Activated CD8-positive, alpha-beta memory T cell treated with anti-CD3 and anti-CD28 coated beads for 24 hours (primary cell): ENCODE measurements at places on chromosomes 5 and 9.

- DNase-seq: no peak
Measured at GRCh38 chr5:131386779-131387178, 122.9 kb downstream of the CDC42SE2 start.

GRCh38 chr9:111659691-111660090 lies 1.7 kb upstream of the GNG10 start:
- no peak for DNase-seq

DNA sequence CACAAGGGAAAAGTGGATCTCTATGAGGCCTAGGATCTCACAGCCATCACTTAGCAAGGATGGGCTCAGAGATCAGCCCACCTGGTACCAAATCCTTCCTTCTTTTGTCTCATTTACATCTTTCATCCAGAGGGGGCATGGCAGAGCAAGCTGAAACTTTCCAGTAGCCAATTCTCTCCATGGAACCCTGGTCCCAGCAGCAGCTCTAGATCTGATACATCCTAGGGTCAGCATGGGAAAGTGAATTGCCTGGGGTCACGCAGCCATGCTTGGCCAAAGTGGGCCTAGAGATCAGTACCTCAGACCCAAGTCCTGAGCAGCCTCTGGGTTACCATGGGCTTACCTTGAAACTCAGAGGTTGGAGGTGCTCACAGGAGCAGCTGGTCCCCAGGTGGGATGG lies 170.5 kb downstream of the GABBR2 start:
- no peak for DNase-seq

GRCh38 chr9:16704116-16705110 lies 166.1 kb downstream of the BNC2 start:
- no peak for DNase-seq

DNA sequence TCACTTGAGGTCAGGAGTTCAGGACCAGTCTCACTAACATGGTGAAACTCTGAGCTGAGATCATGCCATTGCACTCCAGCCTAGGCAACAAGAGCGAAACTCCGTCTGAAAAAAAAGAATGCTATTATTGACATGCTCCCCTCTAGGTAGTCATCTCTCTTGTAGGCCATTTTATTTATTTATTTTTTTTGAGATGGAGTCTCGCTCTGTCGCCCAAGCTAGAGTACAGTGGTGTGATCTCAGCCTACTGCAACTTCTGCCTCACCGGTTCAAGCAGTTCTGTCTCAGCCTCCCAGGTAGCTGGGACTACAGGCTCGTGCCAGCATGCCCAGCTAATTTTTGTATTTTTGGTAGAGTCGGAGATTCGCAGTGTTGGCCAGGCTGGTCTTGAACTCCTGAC lies 20.6 kb upstream of the NIM1K start:
- DNase-seq: peak; percentile 7

DNA sequence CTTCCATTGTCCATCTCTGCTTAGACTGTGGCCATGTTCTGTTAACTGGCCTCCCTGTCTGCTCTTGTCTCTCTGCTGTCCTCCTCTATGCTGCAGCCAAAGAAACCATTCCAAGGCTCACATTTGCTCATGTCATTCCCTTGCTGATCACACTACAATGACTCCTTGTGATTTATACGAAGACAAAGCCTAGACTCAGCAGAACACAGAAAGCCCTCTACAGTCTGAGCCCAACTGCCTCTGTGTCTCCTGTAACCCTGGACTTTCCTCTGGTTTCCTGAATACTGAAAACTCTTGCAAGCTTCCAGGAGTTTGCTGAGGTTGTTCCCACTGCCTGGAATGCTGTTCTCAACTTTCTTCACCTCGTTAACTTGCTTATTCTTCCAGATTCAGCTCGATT lies 191.8 kb downstream of the TMEM38B start:
- DNase-seq: no peak

GRCh38 chr5:137753691-137754187 lies 424 bp downstream of the HNRNPA0 start:
- DNase-seq: no peak

- no peak for DNase-seq
Measured at GRCh38 chr9:126671381-126671831, 57.7 kb downstream of the LMX1B start.

GRCh38 chr9:124202447-124202971 lies 55.2 kb upstream of the NEK6 start:
- DNase-seq: peak; percentile 91

GRCh38 chr5:127029581-127030258 lies 638 bp downstream of the MARCHF3 start:
- peak; percentile 77 for DNase-seq

GRCh38 chr9:128701227-128701854 lies 962 bp upstream of the PKN3 start:
- no peak for DNase-seq

- no peak for DNase-seq
Measured at GRCh38 chr9:82346040-82346439, 357.5 kb downstream of the SPATA31D1 start.

GRCh38 chr5:57911438-57911837 lies 428.8 kb upstream of the ACTBL2 start:
- no peak for DNase-seq

- DNase-seq: no peak
Measured at GRCh38 chr9:102974530-102974929, 20.6 kb upstream of the CYLC2 start.

- no peak for DNase-seq
Measured at GRCh38 chr9:137851516-137852267, 25.9 kb upstream of the CACNA1B start.

DNA sequence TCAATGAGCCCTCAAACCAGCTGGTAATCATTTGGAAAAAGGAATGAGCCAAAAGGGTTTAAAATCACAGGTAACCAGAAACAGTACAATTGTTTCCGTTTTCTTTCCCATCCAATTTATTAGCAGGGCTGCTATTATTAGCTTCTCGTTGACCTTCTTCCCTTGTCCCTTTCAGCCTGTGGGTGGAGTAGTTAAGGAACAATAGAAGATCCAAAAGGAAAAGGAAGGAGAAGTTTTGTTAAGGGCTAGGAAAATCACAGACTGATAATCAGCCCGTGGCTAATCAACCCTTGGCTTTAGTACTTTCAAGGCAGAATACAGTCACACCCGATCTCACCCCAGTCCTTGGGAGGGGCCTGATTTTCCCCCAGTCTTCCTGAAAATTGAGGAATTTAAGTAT lies 38.4 kb downstream of the TMEM252 start:
- DNase-seq: no peak

- no peak for DNase-seq
Measured at GRCh38 chr9:87711857-87712800, 13.8 kb upstream of the CTSL start.

GRCh38 chr5:147391781-147392180 lies 118.1 kb downstream of the DPYSL3 start:
- no peak for DNase-seq

DNA sequence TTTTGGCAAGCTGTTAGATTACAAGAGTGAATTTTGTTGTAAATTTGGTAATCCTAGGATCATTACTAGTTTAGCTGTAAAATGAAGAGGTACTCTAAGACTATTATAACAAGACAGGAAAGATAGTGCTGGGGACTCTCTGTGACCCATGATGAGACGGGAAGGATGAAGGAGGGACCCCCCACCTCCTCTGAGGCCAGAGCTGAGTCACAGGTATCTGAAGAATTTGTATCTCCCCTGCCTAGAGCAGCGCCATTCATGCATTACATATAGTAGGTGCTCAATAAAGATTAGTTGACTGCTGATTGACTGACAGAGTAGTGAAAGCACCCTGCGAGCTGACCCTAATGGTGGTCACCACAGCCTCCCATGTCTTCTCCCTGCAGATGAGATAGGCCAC lies 202.8 kb downstream of the SNX18 start:
- no peak for DNase-seq

DNA sequence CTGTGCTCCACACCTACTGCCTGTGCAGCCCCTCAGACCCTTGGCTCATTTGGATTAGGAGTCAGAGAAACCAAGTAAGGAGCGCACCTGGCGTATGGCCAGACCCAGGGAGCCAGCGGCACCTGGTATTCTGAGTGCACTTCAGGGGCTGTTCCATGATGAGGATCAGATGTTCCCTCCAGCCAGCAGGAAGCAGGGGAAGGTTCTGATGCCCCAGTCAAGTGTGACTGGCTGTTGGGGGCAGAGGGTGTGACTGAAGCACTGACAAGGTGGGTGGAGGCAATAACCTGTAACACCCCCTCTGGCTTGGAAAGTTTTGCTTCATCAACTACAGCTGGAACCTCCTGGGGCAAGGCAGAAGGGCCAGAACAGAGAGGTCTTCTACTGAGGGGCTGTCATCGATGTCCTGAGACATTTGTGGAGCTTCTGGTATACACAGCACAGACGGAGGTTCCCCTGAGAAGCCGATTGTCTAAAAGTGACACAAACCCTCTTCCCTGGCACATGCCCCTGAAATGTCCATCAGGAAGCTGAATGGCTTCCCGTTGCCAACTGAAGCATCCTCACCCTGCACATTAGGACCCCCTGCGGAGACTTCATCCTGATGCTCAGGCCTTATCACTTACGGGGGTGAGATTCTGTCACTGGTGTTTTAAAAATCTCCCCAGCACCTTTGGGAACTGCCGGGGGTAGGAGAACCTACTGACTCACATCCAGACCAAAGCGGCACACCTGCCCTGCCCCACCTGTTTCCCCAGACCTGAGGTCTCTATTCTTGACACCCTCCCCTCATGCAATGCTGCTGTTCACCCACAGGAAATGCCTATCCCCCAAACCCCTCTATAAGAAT lies 21.1 kb downstream of the TRAF1 start:
- peak; percentile 70 for DNase-seq

- peak; percentile 77 for DNase-seq
Measured at GRCh38 chr5:170420806-170421412, 31.7 kb upstream of the KCNMB1 start.

DNA sequence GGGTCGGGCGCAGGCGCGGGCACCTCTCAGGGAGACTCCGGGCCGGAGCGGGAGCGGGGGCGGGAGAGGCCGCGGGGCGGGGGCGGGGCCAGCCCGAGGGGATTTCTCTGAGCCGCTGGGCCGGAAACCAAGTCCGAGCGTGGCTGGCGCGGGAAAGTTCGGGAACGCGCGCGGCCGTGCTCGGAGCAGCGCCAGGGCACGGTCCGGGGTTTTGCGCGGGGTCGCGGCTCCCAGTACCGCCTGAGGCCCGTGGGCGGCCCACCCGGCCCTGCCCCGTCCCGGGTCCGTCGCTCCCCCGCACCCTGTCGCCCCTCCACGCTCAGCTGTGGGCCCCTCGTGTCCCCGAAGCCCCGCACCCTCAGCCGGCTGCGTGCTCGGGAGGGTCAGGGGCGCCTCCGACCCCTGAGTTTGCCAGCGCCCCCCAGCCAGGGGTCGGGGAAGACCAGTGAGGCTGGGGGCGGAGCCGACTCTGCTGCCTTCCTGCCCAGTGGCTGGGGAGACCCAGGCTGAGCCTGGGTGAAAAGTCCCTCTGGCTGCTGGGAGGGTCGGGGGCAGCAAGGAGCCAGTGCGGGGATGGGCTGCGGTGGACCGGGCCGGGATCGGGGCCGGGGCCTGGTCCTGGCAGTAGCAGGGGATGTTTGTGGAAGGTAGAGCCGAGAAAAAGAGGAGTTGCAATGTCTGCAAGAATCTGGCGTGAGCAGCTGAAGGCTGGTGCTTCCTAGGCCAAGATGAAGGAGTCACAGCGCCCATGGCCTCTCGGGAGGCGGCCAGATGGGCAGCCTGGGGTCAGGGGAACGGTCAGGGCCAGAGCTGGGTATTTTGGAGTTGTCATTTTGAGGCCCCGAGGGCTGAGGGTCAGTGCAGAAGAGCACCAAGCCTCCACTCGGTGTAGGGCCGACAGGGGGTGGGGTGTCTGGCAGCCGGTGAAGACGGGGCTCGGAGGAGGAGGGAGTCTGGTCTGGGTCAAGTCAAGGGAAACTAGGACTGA lies 588 bp downstream of the TRAF2 start:
- peak; percentile 84 for DNase-seq

DNA sequence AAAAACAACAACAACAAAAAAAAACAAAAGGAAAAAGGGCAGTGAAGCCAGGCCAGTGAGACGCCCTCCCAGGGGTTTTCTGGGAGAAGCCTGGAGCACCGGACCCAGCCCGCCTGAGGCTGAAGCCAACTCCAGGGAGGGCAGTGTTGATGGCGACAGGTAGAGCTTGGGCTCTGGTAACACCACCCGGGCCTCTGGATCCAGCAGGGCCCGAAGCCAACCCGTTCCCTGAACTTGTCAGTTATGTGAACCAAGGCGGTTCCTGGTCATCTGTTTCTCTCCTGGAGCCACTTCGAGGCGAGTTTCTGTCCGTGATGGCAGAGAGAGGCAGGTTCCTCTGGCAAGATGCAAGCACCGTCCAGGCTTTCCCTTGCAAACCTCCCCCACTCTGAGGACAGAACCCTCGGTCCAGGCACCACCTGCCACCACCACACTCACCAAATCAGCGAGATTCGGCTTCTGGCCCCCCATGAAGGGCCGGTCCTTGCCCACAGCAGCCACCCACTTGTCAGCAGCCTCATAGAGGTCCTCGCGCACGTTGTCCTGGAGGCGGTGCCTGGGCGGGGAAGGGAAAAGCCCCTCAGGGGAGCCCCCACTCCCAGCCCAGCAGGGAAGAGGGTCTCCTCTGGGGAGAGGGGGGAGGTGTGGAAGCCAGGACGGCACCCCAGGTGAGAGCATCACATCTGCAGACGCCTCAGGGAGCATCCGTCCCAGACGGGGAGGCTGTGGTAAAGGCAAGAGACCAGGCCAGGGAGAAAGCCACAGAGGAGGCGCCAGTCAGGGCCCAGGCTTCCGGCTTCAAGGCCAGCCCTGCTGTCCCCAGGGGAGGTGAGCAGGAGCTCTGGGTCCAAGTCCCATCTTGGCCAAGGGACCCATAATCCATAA lies 5.4 kb downstream of the PTGES2 start:
- no peak for DNase-seq

- peak; percentile 86 for DNase-seq
Measured at GRCh38 chr5:138654281-138654867, 79.2 kb upstream of the HSPA9 start.

- DNase-seq: no peak
Measured at GRCh38 chr9:69546265-69546664, 125.9 kb downstream of the APBA1 start.

DNA sequence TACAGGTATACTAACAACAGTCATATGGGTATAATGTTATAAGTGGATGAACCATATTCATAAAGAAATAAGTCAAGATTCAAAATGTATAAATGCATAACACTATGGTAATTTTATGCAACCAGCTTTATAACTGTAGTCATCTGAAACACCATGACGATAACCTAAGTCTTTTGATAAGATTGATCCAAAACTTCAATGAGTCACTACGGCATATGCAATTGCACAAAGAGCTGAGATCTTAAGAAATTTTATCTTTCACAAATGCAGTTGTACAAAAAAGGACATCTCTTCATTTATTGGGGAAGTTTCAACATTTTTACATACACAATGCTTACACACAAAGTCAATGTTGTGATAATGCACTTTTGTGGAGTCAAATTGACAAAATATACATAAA lies 20.3 kb downstream of the FAM81B start:
- DNase-seq: no peak
